ENCODE measurements at places on chromosomes 6 and 20.
A peak's percentile ranks its signal among the peaks of the same experiment; 100 is the strongest.

DNA sequence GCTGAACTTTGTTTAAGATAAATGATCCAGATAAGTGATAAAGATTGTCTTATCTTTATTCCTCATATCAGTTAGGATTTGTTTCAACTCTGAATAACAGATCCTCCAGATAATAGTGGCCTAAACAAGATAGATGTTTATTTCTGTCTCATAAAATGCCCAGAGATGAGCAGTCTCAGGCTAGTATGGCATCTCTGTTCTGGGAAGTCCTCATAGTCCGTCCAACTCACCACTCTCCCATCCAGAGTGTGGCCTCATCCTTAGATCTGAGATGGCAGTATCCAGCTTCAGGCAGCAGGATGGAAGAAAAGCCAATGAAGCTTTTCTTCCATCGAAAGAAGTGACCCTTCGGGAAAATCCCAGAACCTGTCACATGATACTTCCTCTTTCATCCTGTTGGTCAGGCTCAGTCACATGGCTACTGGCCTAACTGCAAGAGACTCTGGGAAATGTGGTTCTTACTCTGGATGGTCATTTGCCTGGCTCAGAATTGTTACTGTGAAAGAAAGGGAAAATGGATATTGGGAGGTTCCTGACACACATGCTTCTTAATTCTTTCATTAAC is 29.4 kb upstream of the TAGAP start:
- peak; percentile 56 for DNase-seq

GRCh38 chr6:124869416-124869815 is 92.8 kb upstream of the RNF217 start:
- no peak for DNase-seq

GRCh38 chr6:128135325-128135724 is 234.5 kb upstream of the THEMIS start:
- DNase-seq: no peak

- no peak for DNase-seq
Measured at GRCh38 chr6:25094726-25095125, 159.0 kb upstream of the RIPOR2 start.

- DNase-seq: no peak
Measured at GRCh38 chr6:10719964-10720264, 3.0 kb upstream of the TMEM14C start.

- no peak for DNase-seq
Measured at GRCh38 chr20:63815615-63816253, 15.3 kb downstream of the ZBTB46 start.

Measured in HT1080 (cell line).